ENCODE measurements at places on chromosomes 1 and 21. TPM values are rescaled to one million over a fixed set of nuclear protein-coding genes. Genes with fewer than 3 reads are reported as not detected.

DNA sequence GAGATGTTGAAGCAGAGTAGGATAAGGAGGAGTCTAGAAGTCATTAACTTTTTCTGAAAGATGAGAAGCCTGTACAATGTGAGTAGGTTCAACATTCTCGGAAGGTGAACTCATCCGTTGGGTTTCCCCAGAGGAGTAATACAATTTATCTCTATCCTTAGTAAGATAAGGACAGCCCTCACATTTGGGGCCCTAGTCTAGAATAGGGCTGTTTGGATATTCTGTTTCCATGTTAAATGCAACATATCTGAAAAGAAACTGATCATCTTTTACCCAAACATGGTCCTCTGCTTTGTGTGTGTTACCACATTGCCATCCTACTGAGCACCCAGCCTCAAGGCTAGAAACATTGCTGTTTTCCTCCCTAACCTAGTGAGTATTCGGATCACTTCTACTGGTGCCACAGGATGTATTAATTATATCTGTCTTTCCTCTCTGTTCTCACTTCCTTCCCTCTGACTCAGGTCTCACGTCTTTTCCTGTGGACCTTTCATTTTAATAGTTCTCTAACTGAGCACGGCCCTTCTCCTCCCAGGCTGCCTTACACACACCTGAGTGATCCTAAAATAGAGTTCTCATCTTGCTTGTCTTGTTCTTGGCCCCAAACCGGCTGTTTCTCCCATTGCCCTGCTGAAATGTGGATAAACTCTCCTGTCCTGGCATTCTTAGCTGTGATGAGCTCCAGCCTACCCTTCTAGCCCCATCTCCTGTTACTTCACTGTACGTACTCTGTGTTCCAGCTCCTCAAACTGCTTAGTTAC, 91.7 kb downstream of the CDC14A start:
- H3K4me3 ChIP-seq: peak overlapping the region; percentile 73
- H3K27me3 ChIP-seq: no peaks in the 10 kb centered on the region

GRCh38 chr1:102050556-102050955, 53.8 kb upstream of the OLFM3 start:
- peaks cover 4% of the 10 kb centered on the region for H3K27me3 ChIP-seq
- no peak overlapping the region for H3K27ac ChIP-seq
- no peak overlapping the region for H3K4me3 ChIP-seq
- DNase-seq: no peak
- H3K36me3 ChIP-seq: no peaks in the 10 kb centered on the region

GRCh38 chr1:77830946-77831345, 51.5 kb downstream of the MIGA1 start:
- no peak for DNase-seq
- no peaks in the 10 kb centered on the region for H3K27me3 ChIP-seq

- DNase-seq: no peak
- no peak overlapping the region for H3K4me3 ChIP-seq
- peaks cover 38% of the 10 kb centered on the region for H3K36me3 ChIP-seq
- peak overlapping the region; percentile 14 for H3K27ac ChIP-seq
- peaks cover 15% of the 10 kb centered on the region for H3K4me1 ChIP-seq
These were observed 20.6 kb downstream of the KPNA6 start for GRCh38 chr1:32128479-32128878.

- peaks cover 13% of the 10 kb centered on the region for H3K36me3 ChIP-seq
- peaks cover 2% of the 10 kb centered on the region for H3K27me3 ChIP-seq
- H3K4me3 ChIP-seq: no peak overlapping the region
- peaks cover 5% of the 10 kb centered on the region for H3K4me1 ChIP-seq
- no peak overlapping the region for H3K27ac ChIP-seq
These were observed 68.7 kb downstream of the FCRL5 start for GRCh38 chr1:157483635-157484034.

DNA sequence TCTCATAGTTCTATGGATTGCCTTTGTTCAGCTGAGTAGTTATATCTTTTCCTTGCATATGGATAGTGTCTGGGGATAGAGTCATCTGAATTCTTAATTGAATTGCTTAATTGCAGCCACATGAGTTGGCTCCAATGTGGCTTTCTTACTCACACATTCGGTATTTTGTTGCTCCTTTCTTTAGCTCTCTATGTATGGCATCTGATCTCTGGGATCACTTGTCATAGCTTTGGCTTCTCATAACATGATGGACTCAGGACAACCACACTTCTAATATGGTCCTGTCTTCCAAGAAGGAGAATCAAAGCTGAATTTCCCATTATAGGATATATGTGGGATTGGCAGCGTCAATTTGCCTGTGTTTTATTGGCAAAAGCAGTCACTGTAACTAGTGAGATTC, 716.2 kb downstream of the NCAM2 start:
- DNase-seq: no peak
- no peaks in the 10 kb centered on the region for H3K27me3 ChIP-seq
- H3K36me3 ChIP-seq: no peaks in the 10 kb centered on the region
- H3K27ac ChIP-seq: no peak overlapping the region

Gene ITLN2
- not detected for total RNA-seq

DNA sequence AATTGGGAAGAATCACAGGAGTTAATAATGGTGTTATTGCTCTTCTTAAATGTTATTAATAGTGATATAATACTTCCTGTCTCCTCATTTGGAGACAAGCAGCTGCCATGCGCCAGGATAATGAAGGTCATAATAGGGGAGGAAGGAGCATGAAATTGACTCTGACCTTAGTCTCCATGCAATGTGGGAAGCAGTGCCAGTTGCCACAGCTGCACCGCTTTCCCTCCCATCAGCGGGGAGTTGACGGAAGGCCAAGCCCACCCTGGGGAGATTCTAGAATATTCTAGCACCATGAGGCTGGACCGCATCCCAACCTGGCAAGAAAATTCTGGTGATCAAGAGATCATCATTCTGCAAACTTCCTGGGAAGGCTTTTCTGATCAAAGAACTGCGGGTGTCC, 11.0 kb upstream of the OLIG1 start:
- H3K27me3 ChIP-seq: peaks cover 16% of the 10 kb centered on the region
- H3K36me3 ChIP-seq: no peaks in the 10 kb centered on the region
- H3K4me1 ChIP-seq: peaks cover 16% of the 10 kb centered on the region
- H3K4me3 ChIP-seq: no peak overlapping the region

DNA sequence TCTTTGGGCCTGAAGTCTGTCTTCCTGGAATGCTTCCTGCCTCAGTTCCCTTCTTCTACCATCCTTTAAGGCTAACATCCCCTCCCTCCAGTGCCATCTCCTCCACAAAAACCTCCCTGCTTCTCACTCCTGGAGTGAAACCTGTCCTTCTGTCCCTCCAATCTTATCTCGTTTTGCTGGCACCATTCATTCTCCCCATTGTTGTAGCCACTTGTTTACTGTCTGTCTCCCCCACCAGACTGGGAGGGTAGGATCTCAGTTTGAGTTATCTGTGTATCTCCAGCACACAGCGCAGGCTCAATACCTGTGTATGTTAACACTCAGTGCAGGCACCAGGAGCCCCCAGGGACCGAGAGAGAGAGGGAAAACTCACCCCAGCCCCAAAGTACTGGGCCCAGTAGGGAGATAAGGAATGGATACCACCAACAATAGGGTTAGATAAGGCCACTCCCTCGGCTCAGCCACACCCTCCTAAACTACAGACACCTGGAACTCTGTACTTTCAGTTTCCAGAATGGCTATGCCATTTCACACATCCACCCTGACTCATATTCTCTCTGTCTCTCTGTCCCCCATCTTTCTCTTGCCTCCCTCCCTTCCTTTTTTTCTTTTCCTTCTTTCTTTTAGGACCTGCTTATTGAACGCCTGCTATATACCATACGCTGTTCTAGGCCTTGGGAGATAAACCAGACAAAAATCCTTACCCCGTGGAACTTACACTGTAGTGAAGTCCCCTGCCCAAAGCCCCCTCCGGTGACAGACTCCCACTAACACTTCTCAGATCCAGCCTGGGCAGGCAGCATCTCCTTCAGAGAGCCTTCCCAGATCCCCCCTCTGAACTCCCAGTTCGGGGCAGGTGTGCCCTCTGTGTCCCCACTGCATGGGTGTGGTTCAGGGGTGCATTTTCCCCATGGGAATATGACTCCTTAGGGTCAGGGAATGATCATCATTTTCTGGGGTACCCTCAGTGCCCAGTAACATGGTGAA, 3.3 kb upstream of the SSBP3 start:
- H3K27me3 ChIP-seq: no peaks in the 10 kb centered on the region
- H3K4me1 ChIP-seq: peaks cover 47% of the 10 kb centered on the region
- peak overlapping the region; percentile 93 for H3K27ac ChIP-seq
- H3K4me3 ChIP-seq: no peak overlapping the region
- no peaks in the 10 kb centered on the region for H3K36me3 ChIP-seq
- no peak for DNase-seq

Gene CAMK2N1
- 5.6 TPM for total RNA-seq

Gene TBX15
- total RNA-seq: not detected

DNA sequence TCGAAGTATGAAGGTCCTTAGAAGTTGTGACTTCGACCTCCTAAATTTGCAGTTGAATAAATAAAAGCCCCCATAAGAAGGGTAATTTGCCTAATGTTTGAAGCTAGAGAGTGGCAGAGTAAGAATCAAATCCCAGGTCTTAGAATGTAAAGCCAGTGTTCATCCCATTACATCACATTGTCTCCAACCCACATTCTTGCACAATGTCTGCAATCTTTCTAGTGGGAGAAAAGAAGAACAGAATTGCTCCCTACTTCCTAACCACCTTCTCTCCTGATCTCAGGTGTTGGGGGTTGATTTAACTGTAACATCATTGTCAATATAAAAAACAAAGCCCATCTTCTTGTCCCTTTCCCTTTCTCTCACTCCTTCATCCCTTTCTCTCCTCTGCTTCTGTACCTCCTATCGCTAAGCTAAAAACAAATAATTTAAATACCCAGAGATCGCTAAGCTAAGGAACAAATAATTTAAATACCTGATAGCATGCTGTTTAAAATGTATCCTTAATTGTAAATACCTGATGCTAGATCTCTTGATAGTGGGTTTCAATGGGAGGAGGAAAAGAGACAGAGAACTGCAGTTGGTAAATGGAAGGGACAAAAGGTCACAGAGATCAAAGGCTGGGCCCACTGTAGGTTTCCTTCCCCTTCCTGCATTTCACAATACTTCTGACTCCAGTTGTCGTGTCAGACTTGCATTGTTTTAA, 32.1 kb upstream of the CCDC190 start:
- H3K36me3 ChIP-seq: no peaks in the 10 kb centered on the region
- H3K4me1 ChIP-seq: no peaks in the 10 kb centered on the region
- H3K27ac ChIP-seq: no peak overlapping the region
- H3K4me3 ChIP-seq: no peak overlapping the region

DNA sequence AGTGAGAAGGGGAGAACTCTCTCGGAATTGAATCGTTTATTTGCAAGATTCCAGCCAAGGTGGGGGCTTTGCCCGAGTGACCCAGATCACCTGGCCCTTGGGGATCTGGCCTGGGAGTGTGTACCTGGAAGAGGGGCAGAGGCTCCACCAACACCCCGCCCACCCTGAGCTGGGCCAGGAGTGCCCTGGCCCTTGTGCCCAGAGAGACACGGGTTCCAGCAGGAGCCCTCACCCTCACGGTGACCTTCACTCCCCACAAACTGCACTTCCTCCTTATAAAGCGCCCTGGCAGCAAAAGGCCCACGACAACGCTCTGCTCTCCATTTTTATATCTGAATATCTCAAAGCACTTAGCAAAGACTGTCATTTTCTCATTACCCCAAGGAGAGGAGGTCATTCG, 16.6 kb downstream of the CASZ1 start:
- DNase-seq: no peak
- no peak overlapping the region for H3K4me3 ChIP-seq
- H3K27me3 ChIP-seq: no peaks in the 10 kb centered on the region

- no peak overlapping the region for H3K27ac ChIP-seq
- no peaks in the 10 kb centered on the region for H3K4me1 ChIP-seq
- no peak for DNase-seq
- peaks cover 4% of the 10 kb centered on the region for H3K36me3 ChIP-seq
These were observed 3.2 kb upstream of the KIAA1614 start for GRCh38 chr1:180909462-180909976.

DNA sequence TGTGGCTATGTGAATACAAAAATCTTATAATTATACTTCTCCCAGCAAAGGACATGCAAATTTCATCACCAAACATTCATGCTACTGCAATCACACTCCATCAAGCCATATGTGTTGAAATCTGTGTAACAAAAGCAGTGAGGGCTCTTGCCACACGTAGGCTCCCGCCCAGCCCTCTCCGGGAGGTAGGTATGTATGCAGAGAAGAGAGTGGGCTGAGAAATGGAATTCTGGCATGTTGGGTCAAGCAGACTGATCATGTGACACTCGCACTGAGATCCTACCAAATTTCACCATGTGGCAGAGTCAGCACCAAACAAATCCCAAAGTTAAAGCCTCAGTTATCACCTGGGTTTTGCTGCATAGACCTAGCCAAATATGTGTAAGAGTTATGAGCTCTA, 49.7 kb downstream of the APP start:
- H3K36me3 ChIP-seq: no peaks in the 10 kb centered on the region
- H3K4me3 ChIP-seq: no peak overlapping the region
- no peaks in the 10 kb centered on the region for H3K4me1 ChIP-seq
- DNase-seq: no peak

DNA sequence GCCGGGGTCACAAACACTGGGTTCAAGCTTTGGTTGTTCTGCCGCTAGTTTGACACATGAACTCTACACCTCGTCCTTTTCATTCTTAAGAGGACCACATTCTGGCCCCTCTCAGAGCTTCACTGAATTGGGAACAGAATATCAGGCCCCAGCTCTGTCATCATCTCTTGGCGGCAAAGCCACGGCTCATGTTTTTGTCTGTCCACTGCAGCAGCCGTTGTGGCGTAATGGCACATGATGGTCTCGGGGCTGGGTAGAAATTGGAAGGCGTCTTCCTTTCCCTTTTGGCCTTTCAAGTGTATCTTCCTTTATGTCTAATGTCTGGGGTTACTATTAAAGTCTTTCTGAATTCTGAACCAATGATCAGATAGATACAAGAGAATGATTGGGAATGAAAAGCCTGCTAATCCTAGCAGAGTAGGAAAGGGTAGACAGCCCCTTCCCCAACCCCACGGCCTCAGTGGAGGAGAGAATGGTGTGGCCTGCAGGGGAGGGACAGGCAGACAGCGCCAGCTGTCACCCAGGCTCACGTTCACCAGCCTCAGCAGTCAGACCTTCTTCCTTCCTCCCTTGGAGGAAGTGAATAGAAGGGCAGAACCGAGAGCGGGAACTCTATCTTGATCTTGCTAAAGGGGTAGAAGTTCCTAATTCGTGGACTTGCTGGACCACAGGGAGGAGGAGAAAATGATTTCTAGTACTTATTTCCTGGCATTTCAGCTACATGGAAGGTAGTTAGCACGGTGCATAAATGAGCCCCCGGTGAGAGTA, 498.1 kb downstream of the KIF26B start:
- H3K4me1 ChIP-seq: no peaks in the 10 kb centered on the region
- H3K27ac ChIP-seq: no peak overlapping the region
- DNase-seq: no peak
- H3K4me3 ChIP-seq: no peak overlapping the region

- no peaks in the 10 kb centered on the region for H3K27me3 ChIP-seq
- no peak for DNase-seq
- H3K36me3 ChIP-seq: peaks cover 4% of the 10 kb centered on the region
- peaks cover 4% of the 10 kb centered on the region for H3K4me1 ChIP-seq
- H3K4me3 ChIP-seq: no peak overlapping the region
- H3K27ac ChIP-seq: no peak overlapping the region
These were observed 563.9 kb upstream of the NR5A2 start for GRCh38 chr1:199463521-199464127.

Gene FLG
- total RNA-seq: not detected

All from naive thymus-derived CD8-positive, alpha-beta T cell (primary cell).